ENCODE measurements at places on chromosomes 1 and 21. TPM values are rescaled to one million over a fixed set of nuclear protein-coding genes. Genes with fewer than 3 reads are reported as not detected.

GRCh38 chr1:45621895-45622523 is 1.8 kb downstream of the CCDC17 start:
- no peak for DNase-seq

DNA sequence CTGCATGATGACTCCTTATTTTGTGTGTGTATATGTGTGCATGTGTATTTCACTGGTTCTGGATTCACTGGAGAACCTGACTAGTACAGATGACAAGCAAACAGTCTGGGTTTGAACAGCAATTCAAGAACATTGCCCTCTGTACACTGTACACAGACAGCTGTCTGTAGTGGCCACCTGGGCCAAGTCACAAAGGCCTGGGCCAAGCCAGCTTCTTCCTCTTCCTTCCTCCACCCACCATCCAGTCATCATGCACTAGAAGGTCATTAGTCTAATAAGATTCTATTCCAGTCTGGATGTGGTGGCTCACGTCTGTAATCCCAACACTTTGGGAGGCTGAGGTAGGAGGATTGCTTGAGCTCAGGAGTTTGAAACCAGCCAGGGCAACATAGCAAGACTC is 155.9 kb downstream of the ELAVL4 start:
- no peak for DNase-seq

DNA sequence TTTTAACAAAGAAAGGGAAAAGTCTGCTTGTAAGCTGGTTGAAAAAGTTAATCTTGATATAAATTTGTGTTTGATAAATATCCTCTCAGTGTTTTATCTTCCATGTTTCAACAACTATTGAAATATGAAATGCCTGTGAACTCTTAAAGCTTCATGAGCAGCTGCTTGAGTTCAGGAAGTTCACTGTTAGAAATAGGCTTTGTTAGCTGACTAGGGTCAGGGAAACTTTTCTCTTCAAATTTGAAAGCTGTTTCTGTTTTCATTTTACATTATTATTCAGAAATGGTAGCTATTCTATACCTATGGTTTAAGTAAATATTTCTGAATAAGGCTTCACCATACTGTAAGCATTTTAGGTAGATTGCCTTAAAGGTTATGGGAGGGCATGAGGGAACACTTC is 191.7 kb downstream of the HS2ST1 start:
- no peak for DNase-seq

DNA sequence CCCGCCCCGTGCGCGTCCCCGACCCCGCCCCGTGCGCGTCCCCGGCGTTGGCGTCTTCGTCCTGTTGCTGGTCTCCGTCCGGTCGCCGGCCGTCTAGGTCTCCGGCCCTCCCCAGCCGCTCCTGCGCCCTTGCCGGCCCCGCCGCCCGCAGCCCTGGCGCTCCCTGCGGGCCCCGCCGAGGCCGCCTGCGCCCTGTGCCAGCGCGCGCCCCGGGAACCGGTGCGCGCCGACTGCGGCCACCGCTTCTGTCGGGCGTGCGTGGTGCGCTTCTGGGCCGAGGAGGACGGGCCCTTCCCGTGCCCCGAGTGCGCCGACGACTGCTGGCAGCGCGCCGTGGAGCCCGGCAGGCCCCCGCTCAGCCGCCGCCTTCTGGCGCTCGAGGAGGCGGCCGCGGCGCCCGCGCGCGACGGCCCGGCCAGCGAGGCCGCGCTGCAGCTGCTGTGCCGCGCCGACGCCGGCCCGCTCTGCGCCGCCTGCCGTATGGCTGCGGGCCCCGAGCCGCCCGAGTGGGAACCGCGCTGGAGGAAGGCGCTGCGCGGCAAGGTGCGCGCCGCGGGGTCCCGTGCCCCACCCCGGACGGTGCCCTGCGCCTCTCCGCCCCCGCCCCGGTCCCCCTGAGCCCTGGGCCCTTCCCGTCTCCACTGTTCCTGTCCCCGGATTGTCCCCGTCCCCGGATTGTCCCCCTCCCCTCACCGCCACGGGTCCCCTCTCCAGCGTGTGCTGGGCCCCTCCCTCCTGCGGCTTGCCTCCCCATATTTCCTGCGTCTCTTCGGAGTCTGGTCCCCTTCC is at the start of gene RNF187:
Gene RNF187, plus strand, starts transcription at position 47 of the 789 bp plus-strand sequence.
- no peak for DNase-seq

GRCh38 chr1:87951409-87951808 is 622.7 kb downstream of the LMO4 start:
- no peak for DNase-seq

GRCh38 chr1:94143809-94144176 is 22.8 kb upstream of the ABCA4 start:
- no peak for DNase-seq

GRCh38 chr1:11868331-11868980 is 9.7 kb upstream of the NPPB start:
- no peak for DNase-seq

The OLFM3 gene
- total RNA-seq: 0.49 TPM

The NHLH1 gene
- total RNA-seq: not detected

The PALMD gene
- total RNA-seq: 39.5 TPM

The UBASH3A gene
- total RNA-seq: 6.4 TPM

All from vagina (tissue), 2 donors.